GOT3 (cell line): ENCODE measurements at places on chromosomes 5 and 9.
A peak's percentile ranks its signal among the peaks of the same experiment; 100 is the strongest.

- peak; percentile 16 for DNase-seq
Observed at GRCh38 chr5:96336351-96336985, 96.6 kb downstream of the PCSK1 start.

GRCh38 chr9:129166623-129167557, 11.2 kb downstream of the IER5L start:
- DNase-seq, result peak; percentile 3

DNA sequence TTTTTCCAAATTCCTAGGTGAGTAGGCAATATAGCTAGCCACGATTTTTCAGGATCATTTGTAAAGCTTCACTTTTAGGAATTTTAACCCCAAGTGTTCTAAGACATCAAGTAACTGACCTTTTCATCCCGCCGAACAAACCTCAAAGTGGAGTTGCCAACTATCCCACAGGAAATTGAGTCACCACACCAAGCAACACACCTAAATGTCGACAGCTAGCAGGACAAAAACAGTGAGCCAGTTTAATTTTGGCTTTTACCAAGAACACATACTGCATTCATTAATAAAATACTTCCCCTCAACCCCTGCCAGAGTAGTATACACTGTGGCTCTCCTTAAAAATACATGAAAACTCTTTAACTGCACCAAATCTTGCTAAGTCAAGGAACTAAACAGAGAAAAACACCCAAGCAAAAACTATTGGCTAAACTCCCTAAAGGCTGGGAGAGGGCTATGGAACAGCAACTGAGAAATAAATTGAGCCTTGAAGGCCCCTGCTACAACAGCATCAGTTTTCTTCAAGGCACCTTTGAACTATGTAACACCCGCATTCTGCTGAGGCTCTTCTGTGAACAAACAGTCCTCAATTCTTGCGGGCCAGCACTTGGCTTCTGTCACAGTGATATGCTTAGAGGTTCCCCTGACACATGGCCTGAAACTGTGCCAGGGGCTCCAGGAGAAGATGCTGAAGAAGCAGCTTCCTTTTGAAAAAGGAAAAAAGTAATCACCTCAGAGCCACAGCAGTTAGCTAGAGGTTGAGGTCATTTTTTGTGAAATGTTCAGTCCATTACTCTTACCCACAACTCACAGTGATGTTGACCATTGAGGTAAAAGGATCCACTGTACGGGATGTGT, 459.6 kb downstream of the RAB3C start:
- DNase-seq, result no peak

DNA sequence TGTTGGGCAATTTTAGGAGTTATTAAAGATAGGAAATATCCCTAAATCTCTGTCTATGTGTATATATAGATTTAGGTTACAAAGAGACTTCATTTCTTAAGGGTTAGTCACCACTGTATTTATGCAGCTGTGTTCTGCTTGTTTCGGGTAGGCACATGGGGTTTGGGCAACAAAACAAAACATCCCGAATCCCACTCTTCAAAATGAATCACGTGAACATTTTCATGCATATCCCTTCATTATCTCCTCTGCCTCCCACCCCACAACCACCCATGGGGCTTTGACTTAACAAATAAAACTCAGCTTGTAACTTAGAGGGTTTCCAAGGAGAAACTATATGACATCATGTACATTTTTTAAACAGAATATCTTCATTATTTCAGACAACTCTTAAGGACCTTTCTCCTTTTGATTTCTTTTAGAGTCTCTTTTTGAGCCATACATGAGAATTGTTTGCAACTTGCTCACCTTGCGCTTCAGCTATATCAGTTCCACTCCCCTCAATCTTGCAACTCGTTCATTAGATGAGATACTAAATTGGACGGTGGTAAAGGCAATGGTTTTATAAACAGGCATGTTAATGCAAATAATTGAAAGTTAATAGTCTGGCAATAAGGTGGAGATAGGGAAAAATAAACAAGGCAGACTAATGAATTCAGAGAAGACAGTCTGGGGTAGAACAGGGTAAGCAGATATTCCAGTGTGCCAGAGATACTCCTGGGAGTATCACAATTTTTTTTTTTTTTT, 136.7 kb downstream of the CD180 start:
- DNase-seq, result no peak

GRCh38 chr9:134781591-134782302, 98.9 kb upstream of the FCN2 start:
- DNase-seq, result no peak

GRCh38 chr5:95984287-95984938, 22.8 kb upstream of the ELL2 start:
- DNase-seq, result no peak

DNA sequence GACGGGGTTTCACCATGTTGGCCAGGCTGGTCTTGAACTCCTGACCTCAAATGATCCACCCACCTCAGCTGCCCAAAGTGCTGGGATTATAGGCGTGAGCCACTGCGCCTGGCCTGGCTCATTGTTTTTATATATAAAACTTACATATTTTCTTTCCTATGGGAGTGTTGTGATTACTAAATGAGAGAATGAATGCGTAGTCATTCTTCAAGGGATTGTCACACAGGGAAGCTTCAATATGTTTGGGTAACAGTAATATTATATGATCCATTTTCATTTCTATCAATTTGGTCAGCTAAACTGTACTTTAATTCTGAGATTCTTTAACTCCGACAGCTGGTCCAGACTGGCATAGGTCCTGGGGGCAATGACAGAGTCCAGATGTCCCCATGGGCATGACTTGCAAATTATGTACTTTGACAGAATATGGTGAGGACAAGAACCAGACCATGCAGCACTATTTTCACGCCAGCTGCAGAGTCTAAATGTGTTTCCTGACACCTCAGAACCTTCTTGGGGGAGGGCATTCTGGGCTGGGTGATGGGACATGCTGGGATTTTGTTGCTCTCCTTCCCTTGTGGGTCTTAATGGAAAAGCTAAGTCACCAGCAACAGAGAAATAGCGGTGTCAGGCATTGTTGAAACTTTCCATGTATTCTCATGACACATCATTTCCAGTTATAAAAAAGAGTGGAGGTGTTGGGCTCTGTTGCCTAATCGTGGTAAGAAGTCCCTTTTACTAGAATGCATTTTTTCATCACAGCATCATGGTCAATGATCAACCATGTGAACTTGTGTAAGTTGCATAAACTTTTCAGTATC, 40.9 kb upstream of the TNC start:
- DNase-seq, result no peak

DNA sequence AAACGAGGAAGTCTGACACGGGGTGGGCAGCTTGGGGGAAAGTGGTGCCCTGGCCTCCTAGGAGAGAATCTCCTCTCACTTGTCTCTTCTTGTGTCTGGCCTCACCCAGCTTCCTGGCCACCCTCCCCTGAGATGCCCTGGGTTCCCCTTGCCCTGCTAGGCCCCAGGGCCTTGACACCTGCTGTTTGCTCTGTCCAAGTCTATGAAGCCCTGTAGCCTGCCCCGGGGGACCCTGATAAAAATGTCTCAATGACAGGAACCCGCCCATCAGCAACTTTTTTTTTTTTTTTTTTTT, 35.0 kb upstream of the SUSD3 start:
- no peak for DNase-seq

GRCh38 chr5:148746826-148747535, 79.4 kb upstream of the ADRB2 start:
- DNase-seq, result no peak

GRCh38 chr5:154740957-154741356, 14.2 kb upstream of the LARP1 start:
- no peak for DNase-seq

- no peak for DNase-seq
Observed at GRCh38 chr5:150485693-150486401, 22.1 kb upstream of the NDST1 start.

DNA sequence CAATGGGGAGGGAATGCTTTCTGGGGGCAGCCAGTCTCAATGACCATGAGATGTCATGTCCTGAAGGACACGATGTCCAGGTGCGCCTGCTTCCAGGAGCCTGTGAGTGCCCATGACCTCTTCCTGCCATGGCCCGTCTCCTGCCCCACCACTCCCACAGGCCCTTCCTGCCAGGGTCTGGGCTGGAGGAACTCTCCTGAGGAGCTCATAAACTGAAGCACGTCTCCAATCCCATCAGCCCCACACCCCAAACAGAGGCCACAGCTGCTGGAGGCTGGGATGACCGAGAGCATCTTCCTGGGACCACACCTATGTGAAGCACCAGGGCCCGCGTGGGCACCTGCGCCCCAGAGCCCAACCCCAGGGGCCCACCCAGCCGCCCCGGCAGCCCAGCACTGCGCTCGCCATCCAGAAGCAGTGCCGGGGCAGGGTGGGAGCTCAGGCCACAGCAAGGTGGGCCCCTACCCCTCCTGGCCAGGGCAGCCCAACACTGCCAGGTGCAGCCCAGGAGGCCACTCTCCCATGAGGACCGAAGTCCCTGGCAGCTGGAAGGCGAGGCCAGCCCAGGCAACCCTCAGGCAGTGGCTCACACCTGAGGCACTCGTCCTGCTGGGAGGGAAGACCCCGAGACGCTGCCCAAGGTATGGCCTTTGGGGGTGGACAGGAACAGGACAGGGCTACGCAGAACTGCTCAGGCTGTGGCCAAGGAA, 53.9 kb upstream of the UBAC1 start:
- DNase-seq, result no peak

GRCh38 chr5:102856389-102856777, 101.3 kb downstream of the PAM start:
- no peak for DNase-seq
